ENCODE measurements at places on chromosomes 2 and 18.

DNA sequence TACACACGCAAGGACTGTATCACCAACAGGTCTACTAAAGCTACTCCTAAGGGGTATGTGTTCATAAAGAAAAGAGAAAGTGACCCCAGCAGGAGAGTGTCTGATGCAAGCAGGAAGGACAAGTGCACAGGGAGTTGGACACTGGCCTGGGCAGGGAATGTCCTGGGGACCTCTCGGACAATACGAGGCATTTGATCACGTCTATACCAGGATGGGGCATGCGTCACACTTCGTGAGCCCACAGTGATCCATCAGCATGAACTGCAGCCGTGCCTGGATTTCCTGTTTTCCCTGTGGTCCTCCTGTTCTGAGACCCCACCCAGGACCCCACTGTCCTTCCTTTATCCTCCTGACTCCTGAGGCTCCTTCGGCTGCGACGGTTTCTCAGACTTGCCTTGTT lies 113.9 kb downstream of the HDAC4 start:
- DNase-seq, result no peak

DNA sequence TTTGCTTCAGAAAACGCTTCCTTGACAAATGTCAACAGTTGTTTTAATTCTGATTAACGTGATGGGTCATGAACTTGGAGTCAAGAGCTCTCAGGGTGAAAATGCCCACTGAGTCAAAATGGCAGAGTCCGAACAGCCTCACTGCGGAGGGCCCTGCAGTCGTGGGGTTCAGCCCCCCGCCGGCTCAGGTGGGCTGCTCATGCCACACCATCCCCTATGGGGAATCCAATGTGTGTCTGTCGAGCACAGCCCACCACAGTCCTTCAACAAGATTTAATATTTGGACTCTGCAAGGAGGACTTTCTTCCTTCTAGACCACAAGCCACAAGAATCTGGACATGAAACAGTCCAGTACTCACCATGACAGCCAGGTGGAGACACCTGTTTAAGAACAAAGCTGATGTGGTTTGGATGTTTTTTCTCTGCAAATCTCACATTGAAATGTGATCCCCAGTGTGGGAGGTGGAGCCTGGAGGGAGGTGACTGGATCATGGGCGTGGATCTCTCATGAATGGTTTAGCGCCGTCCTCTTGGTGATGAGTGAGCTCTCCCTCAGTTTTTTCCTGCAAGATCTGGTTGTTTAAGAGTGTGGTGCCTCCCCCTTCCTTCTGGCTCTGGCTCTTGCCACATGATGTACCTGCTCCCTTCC lies 201.0 kb downstream of the NDUFA10 start:
- no peak for DNase-seq

GRCh38 chr2:4465671-4466070 lies 762.3 kb downstream of the DCDC2C start:
- no peak for DNase-seq

DNA sequence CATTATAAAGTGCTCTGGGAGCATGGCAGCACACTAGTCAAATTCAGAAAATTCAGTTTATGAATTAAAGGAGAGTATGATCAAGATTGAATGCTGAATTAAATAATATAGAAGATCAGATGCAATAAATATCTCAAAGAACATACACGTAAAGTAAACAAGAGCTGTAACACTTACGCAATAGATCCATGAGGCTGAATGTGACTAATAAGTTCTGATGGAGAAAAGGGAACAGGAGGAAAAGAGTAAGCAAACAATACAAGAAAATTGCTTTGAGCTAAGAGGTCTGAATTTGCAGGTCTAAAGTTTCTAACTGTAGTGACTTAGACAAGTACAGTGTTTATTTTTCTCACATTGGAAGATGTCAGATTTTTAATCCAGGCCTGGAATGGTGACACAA lies 646.7 kb upstream of the ZNF804A start:
- no peak for DNase-seq

DNA sequence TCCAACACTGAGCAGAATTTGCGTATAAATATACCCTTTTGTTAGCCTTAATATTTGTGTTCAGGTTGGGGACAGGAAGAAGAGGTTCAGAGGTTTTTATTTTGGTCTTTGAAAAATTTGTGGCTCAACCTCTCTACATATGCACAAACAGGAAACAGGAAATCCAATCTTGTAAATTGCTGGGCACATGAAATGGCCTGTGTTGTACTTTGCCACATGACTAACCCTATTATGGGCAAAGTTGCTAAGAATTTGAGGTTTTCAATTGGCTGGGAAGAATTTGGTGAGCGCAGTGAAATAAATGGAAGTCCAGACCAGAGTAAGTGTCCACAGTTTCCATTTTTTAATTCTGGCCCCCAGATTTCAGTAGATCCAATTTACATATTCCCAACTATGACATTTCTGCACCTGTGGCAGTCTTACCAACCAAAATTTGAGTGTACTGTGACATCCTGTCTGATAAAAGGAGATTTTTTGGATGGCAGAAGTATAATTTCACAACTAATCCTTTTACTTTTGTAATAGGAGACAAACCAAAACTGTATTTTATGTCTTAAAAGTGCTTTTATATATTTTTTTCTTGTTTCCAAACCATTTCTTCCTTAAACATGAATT lies 63.6 kb downstream of the COX7A2L start:
- no peak for DNase-seq

DNA sequence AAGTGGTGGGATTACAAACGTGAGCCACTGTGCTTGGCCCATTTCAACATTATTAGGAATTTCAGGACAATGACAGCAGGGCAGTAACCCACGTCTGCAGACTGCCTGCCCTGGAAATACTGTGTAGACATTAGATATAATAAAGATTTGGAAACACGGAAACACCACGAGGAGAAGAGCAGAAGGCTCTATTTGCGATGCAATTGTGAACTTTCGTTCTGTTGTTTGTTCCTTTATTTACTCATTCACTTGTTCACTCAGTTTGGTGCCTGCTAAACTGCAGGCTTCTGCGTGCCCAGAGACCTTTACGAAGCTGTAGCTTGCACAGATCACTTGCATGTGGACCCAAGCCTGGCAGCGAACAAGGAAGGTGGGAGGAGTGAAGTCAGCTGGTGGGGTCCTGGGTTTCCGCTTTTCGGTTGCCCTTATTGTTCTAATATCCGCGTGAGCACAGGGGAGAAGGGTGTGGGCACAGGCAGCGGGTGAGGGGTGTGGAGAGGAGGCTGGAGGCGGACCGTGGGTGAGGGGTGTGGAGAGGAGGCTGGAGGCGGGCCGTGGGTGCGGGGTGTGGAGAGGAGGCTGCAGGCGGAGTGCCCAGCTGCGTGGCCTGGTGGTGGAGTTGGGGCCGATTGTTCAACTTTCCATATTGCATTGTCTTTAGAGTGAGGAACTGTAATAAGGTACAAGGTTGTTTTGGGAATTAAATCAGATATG lies 3.4 kb downstream of the COLEC11 start:
- DNase-seq, result no peak

DNA sequence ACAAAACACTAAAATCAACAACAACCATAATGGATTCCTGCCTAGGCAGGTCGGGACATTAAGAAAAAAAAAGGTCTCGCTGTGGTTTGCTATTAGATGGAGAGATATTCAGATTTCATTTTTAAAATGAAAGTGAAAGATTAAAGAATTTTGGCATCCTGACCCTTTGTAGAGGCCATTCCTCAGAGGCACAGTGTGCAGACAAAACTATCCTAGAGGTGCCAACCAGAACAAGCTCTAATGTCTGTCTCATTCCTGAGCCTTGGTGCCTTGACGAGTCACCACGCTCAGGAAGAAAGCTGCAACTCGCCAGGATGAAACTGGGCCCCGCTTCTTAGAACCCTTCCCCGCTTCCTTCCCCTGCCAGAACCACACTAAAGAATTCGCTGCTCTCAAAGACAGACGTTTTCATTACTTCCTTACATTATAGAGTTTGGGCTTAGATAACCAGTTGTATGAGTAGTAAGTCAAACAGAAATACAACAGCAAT lies 156.0 kb downstream of the TGIF1 start:
- DNase-seq, result no peak

DNA sequence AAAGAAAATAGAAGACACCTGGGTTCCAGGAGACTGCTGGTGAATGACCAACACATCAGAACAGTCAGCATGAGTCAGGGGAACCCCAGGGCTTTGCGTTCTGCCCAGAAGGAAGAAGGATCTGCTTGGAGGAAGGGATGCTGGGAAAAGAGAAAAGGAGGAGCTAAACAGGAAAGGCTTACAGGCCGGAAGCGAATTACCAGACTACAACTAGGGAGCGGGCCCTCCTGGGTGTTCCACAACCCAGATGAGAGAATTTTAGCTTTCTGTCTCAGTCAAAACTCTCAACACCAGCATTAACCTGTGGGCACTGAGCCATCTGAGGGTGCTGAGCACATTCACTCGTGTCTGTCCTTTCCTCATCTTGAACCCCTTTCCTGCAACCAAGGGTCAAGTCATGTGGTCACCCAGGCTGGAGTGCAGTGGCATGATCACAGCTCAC lies 19.2 kb downstream of the CDC42EP3 start:
- no peak for DNase-seq
